ENCODE measurements at places on chromosomes 13 and 19.

GRCh38 chr13:99477493-99477892 is 23.8 kb upstream of the TM9SF2 start:
- DNase-seq = no peak

- no peak for DNase-seq
These were observed 7.6 kb downstream of the CALM3 start for GRCh38 chr19:46608581-46609345.

DNA sequence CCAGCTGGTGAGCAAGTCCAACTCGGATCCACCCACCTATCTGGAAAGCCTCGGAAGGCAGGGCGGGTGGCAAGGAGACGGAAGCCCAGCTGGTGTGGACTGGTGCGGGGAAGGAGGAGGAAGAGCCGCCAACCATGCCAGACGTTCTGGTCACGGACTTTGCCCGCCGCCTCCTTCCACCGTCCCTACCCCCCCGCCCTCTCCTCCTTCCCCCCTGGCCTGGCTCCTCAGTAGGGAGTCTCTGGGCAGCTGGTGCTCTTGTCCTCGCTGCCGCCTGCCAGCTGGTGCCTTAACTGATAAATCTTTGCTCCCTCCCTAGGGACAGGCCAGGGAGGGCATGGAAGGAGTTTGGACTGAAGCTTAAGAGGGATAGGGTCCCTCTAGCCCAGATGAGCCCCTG is 4.8 kb downstream of the SYNGR4 start:
- DNase-seq = no peak

- DNase-seq = no peak
These were observed 2.5 kb downstream of the LRP3 start for GRCh38 chr19:33196446-33197193.

DNA sequence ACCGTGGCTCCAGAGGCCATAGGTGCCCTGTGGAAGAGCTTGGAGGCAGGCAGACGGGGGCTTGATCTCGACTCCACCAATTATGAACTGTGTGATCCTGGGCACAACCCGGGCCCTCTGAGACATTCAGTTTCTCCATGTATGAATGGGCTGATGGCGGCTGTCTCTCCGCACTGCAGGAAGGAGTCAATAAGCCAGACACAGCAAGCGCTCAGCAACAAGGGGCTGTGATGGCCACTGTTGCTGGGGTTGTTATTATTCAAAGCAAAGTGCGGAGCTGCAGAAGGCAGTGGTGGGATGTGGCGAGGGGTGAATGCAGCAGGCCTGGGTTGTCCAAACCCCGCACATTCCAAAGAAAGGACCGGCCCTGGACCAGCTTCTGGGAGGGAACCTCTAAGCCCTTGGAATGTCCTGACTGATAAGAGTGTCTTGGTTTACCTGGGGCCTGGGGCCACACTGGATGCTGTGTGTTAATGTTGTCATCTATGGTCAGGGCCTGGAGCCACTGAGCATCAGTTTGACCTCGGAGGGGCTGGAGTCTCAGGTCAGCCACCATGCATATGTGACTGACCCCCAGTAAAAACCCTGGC is 8.3 kb downstream of the TMEM143 start:
- DNase-seq = no peak

GRCh38 chr13:51177188-51177587 is 45.0 kb upstream of the FAM124A start:
- no peak for DNase-seq

GRCh38 chr13:113874579-113875428 is 10.9 kb upstream of the GAS6 start:
- no peak for DNase-seq

GRCh38 chr19:44260695-44261446 is 1.2 kb downstream of the ZNF233 start:
- no peak for DNase-seq

DNA sequence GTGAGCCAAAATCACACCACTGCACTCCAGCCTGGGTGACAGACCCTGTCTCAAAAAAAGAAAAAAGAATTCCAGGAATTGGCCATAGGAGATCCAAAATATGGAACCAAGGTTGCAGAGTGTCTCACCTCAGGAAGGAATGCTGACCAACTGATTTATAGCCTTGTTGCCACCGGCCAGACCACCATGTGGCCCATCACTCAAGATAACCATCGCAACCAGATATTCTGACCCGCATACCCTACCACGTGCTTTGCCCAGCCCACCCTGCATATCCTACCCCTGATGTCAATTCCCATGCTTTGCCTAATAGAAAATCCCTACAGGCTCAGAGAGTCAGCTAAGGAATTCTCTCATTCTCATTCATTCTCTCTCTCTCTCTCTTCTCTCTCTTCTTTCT is 95.1 kb upstream of the DOCK9 start:
- no peak for DNase-seq

DNA sequence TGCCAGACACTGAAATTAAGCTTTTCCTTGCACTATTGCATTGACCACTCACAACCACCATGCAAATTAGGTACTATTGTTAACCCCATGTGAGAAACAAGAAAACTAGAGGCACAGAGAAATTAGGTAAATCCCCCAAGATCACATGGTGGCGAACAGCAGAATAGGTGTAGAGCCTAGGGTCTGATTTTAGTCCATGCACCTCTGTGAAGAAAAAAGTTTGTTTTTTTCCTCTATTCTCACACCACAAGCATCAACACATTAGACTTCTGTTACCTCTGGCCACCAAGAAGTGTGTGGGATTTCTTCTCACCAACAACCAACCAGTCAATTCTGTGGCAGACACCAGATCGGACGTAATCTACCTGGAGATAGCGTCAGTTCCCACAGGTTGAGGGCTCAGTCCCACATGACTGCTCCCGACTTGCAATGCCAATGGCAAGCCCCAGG is 391.9 kb downstream of the COG6 start:
- DNase-seq = no peak

DNA sequence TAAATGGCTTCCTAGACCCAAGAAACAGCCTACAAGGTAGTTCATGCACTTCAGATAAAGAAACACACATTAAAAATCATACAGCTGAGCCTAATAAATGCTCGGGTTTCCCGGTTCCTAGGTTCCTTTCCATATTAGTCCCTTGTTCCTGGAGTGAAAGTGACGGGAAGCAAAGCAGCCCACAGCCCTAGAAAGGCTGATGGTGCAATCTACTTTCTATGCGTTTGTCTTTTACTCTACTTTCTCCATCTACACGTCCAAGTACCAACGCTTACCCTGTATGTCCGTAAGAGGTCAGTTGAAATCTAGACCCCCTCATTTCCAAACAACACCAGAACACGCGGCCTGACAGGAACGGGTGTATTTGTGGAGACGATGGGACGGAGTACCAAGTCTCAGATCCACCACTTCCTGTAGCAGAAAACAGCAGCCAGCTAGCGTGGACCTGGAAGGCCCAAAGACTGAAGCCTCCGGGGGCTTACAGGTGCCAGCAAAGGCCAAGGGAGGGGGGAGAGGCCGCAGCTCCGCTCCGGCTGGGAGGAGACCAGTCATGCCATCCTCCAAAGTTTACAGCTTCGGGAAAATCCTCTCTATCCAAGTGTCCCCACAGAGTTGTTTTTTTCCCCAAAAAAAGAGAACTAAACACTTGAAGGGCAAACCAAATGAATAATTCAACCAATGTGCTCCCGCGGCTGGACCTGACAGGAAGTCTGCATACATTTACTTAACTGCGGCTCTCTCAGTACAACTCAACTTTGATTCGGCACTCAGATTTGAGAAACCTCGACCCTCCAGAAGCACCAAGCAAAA is 34.1 kb downstream of the STK24 start:
- peak; percentile 55 for DNase-seq

DNA sequence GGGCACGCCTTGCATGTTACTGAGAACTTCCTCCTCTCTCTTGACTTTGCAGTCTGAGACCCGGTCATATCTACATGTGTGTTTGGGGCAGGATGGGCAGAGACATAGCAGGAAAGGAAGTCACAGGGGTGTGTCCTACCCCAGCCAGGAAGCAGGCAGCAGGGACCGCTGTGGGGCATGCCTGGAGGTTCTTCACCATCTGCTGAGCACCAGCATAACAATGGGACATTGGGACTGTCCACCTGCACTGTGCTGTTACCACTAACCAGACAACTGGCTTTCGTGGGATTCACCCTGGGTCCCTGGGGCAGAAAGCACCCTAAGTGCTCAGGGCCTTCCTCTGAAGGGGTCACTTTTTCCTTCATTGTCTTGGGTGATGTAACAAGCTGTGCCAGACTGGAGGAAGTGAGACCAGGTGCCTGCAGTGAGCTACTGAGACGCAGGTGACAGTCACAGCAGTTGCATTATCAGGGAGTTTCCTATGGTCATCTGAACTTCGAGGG is 2.6 kb upstream of the HAUS5 start:
- DNase-seq = no peak

- DNase-seq = no peak
These were observed 133.7 kb downstream of the GGACT start for GRCh38 chr13:100454876-100455275.

DNA sequence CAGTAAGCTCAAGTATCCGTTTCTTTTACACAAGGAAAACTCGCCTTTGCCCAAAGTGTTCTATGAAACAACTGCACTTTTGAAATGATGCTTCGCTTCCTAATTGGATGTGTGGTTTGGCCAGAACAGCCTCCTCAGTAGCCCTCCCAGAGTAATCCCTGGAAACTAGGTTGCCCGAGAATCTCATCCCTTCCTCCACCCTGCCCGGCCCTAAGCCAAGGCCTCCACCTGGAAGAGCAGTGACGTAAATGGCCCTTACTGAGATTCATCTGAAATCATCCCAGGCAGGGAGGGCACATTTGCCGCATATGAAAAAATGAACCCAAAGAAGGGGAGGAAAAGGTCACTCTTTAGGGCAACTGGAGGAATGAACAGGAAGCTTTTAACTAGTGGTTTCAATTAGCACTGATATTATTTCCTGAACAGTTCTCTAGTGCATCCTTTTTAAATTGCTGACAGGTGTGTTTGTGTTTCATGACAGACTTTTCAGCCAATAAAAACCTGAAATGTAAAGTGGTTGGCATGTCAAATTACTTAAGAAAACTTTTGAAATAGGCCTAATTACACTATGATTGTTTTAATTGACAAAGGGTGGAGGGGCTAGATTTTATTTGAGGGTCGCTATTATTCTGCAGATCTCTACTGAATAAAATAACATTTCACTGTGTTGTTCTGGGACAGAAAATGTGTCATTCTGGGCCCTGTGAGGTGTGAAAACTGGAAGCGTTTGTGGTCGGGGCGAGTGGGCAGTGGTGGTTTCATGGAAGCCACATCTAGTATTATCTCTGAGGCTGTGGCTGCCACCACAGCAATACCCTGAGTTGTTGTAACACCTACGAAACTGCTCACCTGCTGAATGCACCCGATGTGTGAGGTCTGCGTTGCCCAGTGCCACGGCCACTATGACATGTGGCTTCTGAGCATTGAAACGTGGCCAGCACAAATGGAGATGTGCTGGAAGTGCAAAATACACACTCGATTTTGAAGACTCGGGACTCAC is 112.1 kb downstream of the ZIC5 start:
- DNase-seq = no peak

GRCh38 chr13:91313103-91313502 is 34.4 kb upstream of the MIR17HG start:
- no peak for DNase-seq

GRCh38 chr13:22455036-22455435 is 725.7 kb upstream of the SGCG start:
- DNase-seq = no peak

- no peak for DNase-seq
These were observed 91.3 kb downstream of the IER2 start for GRCh38 chr19:13241231-13242104.

DNA sequence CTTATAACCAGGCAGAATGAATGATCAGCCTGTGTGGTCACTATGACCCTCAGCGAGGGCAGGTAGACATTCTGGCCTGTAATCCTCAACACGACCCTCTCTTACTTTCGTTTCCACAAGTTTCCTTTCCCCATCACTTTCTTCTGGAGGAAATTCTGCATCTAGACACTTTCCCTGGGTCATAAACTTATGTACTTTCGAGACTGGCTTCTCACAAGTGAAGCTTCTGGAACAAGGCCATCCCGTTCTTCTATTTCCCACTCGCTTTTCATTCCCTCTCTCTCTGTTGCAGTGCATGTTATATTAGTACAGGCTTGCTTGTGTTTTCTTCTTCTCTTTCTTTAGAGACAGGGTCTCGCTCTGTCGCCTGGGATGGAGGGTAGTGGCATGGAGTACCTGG is 23.1 kb upstream of the KL start:
- no peak for DNase-seq

DNA sequence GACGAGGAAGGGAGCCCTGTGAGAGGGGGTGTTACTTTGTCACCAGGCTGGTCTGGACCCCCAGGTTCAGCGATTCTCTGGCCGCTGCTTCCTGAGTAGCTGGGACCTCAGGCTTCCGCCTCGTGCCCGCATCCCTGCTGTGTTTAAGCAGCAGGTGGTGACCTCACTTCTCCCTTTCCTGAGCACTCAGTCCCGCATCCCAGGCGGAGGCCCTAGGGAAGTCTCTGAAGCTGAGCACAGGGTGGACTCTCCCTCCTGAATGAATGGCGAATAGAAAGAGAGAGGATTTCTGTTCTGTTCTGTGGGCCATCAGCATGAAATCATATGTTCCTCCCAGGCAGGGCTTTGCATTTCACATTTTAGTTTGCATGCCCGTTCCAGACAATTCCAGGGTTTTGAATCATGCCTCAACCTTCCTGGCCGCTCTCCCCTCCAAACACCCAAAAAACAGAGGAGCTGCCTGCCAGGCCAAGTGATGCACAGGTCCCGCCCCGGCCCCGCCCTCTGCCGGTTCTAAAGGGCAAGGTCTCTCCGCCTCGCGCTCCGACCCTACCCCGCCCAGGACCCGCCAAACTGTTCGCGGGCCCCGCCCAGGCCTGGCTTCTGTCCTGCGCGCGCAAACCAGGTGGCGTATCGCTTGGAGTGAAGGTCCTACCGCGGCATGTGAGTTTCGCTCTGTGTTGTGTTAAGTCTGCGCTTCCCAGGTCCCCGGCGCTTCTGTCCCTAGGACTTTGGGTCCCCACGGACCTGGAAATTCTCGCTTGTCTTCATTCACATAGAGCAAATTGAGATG is 35.1 kb upstream of the ZNF808 start:
- no peak for DNase-seq

DNA sequence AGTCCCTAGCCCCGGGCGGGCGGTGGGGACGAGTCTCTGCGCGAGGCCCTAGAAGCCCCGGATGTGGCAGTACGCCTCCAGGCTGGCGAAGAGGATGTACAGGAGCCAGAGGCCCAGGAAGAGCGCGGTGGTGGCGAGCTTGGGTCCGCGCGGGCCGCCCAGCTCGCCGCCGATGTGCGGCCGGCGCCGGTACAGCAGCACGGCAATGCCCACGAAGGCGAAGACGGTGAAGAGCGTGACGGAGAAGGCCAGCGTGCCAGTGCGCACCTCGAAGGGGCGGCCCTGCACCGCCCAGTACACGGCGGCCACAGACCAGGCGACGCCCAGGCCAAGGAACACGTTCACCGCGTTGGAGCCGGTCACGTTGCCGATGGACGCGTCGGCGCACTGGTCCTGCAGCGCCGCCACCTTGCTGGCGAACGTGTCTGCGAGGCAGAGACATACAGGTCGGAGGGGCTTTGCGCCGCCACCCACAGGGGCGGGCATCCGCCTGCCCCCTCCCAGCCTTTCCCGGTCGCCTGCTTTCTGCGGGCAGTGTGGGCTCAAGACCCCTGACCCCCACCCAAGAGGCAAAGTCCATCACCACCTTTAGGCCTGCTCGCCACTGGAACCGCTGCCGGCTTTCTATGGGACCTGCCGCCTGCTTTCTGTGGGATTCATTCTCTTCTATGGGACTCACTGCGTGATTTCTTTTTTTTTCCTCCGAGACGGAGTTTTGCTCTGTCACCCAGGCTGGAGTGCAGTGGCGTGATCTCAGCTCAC is 10.9 kb upstream of the MEIS3 start:
- DNase-seq = no peak

GRCh38 chr13:113273851-113274590 is 23.0 kb upstream of the LAMP1 start:
- no peak for DNase-seq
